ENCODE measurements at places on chromosomes 2 and 18.

- DNase-seq, result no peak
Measured at GRCh38 chr2:86064006-86064405, 41.7 kb downstream of the POLR1A start.

GRCh38 chr2:179876266-179876665, 14.9 kb upstream of the ZNF385B start:
- DNase-seq, result no peak

DNA sequence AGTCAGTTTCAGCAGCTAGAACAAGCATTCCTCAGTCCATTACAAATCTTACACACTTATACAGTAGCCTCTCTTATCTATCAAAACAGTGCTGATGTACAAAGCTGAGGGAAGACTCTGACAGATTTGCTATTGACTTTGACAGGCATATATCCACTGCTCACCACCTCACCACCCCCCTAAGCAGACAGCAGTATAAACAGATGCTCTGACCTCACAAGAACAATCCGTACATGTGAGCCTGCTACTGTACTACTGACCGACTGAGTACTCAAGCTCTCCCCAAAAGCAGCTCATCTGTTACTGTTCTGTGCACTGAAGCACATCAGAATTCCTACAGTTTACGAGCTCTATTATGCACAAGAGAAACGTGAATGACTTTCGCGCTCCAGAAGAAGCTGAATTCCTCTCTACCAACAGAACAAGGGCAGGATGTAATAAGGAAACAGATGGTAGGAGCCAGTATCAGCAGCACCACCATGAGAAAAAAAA, 95.6 kb upstream of the PDE1A start:
- no peak for DNase-seq

DNA sequence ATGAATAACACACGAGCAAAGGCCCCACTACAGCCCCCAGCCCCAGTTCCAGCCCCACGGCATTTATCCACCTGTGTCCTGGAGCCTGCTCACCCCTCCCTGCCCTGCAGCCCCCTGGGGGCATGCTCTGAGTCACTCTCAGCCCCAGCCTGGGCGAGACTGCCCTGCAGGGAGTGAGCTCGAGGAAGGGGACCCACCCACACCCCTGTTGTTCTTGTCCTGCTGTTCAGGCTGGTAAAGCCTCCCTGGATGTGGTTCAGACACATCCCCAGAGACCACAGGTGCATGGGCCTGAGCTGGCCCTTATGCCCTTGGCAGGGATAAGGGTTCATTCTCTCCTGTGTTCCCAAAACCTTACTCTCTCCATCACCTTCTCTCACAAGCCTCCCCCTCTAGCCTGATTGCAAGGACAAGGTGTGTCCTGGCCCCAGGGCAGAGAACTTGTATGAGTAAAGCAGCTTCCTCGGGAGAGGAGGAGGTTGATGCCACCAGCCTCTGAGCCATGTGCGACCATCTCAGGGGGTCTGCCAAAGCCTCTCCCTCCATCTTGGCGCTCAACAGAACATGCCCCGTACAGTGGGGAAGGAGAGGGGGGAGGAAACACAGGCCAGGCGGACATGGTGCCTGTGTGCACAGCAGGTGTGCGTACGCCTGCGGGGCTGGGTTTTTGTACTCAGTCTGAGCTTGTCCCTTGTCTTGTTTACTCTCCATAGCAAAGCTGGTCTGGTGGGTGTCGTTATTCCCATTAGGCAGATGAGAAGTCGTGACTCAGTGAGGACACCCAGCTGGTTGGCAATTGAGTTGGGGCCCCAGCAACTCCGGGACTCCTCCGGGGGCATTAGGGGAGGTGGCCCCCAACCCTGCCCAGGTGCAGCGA, 64.4 kb downstream of the CIB4 start:
- no peak for DNase-seq

- no peak for DNase-seq
Measured at GRCh38 chr2:110854355-110855081, 122.1 kb downstream of the ACOXL start.

GRCh38 chr2:147061269-147061668, 783.6 kb upstream of the ACVR2A start:
- no peak for DNase-seq

- DNase-seq, result no peak
Measured at GRCh38 chr2:230266638-230267037, 41.1 kb downstream of the SP140 start.

DNA sequence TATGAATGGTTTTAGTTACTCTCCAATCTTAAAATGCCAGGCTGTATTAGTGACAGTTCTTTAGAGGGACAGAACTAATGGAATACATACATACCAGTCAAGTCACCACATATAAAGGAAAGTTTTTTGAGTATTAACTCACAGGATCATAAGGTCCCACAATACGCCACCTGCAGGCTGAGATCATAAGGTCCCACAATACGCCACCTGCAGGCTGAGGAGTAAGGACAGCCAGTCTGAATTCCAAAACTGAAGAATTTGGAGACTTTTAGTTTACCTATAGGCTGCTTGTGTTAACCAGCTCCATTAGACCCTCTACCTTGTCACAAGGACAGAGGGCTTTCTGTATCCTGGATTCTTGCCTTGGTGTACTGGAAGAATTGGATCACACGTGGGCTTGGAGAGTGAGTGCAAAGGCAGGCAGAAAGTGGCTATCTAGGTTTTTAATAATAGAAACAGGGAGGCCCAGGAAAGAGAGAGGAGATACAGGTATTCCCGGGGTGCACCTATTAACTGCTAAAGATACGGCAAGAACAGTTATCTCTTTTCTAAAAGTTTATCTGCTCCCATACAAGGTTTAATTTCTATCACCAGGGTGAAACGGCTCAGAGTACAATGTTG, 234.9 kb upstream of the CYRIA start:
- peak; percentile 45 for DNase-seq

Data from HCT116 (cell line).